ENCODE measurements at places on chromosomes 2 and 18.

- no peak for DNase-seq
Measured at GRCh38 chr18:31607384-31607783, 15.7 kb downstream of the TTR start.

DNA sequence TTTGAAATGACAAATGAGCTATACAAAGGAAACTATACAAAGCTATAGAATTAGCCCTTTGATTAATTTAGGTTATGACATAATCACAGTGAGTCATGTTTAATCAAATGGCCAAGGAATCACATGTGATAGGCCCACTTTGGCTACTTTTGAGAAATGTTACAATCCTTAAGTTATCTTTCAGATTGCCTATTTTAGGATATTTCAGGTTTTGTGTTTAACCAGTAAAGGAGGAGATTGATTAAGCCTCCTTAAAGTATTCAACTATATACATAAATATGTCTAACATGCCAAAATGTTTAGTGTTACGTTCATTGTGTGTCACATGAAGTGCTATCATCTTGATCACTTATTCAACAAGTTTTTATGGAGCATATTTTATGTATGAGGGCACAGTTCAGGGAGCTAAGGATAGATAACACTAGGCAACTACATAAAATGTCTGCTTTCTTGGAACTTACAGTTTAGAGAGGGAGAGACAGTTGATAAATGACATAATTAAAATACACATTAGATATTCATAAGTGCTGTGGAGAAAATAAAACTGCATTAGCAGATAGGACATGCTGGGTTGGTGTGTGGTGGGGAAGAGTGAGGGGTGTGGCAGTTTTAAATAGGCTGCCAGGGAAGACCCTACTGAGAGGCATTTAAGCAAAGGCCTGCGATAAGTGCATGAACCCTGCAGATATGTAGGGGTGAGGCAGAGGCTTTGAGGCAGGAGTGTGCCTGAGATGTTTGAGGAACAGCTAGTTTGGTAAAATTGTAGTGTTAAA, 77.2 kb downstream of the LTBP1 start:
- no peak for DNase-seq

- DNase-seq = no peak
Measured at GRCh38 chr2:152405206-152406118, 70.5 kb downstream of the FMNL2 start.

GRCh38 chr2:101349893-101350662, 37.2 kb downstream of the CREG2 start:
- no peak for DNase-seq

DNA sequence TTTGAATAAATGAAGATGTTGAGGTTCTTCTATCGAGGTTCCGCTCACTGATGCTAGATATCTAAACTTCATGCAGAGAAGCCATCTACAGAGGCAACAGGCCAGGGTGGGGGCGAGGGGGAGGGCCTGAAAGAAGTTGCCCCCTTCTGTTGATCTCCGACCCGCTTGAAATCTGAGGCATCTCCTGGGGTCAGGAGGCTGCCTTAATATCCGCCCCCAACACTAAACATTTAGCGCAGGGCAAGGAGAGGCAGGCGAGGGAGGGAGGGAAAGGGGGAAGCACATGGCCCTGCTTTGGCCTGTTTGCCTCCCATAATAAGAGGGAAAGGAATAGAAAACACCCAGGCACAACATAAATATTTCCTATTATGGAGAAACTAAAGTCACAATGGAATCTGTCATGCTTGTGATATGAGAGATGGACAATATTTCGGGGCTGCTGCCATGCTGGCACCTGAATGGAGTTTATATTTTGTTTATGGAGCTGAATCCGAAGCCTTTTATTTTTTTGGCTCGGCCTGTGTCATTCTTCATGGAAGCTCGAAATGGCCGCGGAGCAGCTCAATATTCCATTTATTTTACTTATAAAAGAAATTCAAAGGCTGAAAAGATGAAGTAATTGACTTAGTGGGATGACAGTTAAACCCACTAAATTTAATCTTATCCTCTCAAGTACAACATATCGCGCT, 221.1 kb downstream of the INSIG2 start:
- DNase-seq = no peak

DNA sequence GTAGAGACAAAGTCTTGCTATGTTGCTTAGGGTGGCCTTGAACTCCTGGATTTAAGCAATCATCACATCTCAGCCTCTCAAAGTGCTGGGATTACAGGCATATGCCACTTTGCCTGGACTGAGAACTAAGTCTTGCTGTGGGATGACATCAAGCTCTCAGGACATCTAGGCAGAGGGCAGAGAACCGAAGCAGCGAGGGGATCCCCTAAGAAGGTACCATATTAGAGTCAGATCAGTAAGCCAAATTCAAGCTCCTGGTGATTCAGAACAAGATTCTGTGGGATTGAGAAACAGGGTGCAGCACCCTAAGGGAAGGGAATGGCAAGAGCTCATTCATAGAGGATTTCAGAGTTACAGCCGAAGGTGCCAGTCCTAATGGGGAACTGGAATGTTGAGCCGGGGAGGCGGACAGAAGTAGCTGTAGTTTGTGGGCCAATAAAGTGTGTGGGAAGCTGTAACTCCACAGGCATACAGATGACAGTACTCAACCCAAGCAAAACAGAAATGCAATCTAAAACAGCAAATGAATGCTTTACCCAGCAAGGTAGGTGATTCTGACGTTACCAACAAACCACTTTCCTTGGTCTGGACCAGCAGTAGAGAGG, 30.9 kb downstream of the EPHA4 start:
- DNase-seq = no peak

- no peak for DNase-seq
Measured at GRCh38 chr2:78992451-78992806, 33.1 kb upstream of the REG3G start.

DNA sequence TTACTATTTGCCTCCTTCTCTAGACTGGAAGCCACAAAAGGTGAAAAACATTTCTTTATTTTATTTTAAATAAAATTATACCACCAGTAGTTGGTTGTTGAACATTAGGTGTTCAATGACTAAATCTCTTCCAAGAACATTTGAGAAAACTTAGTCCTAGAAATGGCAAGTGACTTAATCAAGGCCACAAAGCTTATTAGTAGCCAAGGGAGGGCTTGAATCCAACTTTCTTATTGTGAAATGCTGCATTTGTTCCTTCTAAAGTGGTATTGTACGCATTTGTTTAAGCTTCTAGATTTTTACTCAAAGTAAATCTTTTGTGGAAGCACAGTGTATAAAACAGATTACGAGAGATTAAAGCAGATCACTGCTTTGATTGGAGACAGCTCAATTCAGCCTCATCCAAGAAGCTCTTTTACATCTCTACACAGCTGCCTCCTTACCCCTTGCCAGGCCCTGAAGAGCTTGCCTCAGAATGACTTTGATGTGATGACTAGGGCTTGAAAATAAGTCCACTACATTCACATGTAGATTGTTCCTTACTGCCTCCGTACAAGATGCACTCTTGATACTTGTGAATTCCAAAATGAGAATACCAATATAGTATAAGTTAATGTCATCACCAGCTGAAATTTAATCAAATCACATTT, 244.8 kb downstream of the XIRP2 start:
- no peak for DNase-seq

GRCh38 chr2:39550701-39551285, 113.7 kb upstream of the MAP4K3 start:
- DNase-seq = no peak

DNA sequence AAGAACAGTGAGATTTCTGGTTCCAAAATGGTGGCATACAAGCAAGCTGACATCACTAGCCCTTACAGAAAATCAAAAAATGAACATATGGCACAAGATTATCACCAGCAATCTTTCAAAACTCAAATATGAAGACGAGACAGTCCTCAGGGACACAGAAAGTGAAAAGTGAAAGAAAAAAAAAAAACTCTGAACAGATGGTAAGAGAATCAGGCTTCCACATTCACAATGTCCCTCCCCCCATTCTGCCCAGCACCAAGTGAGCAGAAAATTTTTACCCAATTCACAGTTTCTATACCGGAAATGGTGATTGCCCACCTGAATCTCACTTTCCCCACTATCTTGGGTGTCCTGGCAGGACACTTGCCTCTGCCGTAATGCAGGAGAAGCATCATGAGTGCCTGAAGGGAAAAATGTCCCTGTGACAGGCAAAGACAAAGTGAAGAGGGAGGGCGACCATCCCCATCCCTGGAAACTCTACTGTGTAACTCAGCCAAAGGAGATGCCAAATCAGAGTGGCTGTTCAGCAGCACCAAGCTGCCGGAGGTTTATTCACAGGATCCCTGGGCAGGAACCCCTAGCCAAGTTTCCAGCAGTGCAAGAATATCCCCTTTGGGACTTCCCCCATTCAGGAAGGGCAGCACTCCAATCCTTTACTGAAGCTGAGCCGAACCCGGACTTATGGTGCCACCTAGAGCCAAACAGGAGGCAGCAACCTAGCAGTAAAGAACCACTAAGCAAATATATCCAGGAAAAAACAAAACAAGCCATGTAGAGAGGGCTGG, 312.2 kb downstream of the LRATD1 start:
- no peak for DNase-seq

- DNase-seq = peak; percentile 80
Measured at GRCh38 chr2:72893594-72894319, 6.5 kb downstream of the SPR start.

DNA sequence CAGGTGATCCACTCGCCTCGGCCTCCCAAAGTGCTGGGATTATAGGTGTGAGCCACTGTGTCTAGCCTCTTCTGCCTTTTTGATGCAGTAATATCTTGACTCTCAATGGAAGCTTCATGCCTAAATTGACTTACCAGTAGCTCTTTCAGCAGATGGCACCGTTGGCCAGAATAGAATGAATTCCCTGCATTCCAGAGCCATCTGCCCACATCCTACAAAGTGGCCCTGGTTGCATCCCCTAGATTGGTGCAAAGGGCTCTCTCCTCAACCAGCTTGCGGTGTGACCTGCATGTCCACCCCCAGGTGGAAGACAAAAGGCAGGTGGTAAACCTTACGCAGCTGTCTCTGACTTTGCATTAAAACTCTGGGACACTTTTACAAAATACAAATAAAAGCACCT, 4.4 kb upstream of the PARD6G start:
- DNase-seq = no peak

- peak; percentile 45 for DNase-seq
Measured at GRCh38 chr2:219119422-219120043, 41.1 kb downstream of the NHEJ1 start.

GRCh38 chr2:115460008-115460407, 1017.6 kb downstream of the DPP10 start:
- no peak for DNase-seq

GRCh38 chr2:176122683-176123410, at the start of gene HOXD9:
Gene HOXD9 (plus strand): TSS chr2:176122719. CDS start chr2:176122769, 50 bp downstream.
- DNase-seq = no peak

DNA sequence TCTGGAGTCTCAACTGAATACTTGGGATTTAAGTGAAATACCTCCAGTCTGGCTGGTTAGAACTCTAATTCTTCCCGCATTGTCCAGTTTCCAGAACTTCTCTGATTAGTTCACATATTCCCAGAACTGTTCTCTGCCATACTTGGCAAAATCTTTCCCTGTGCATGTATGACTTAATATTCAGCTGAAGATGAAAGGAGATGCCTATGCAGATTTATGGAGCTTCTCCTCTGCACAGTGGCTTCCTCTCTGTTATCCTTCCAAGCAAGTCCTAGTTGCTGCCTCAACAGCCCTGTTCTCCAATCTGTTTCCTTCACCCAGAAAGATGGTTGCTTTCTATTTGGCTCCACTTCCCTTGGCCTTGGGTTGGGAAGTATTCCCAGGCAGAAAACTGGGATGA, 155.4 kb upstream of the GATA6 start:
- no peak for DNase-seq

GRCh38 chr18:31973929-31974546, 31.1 kb upstream of the TRAPPC8 start:
- no peak for DNase-seq

DNA sequence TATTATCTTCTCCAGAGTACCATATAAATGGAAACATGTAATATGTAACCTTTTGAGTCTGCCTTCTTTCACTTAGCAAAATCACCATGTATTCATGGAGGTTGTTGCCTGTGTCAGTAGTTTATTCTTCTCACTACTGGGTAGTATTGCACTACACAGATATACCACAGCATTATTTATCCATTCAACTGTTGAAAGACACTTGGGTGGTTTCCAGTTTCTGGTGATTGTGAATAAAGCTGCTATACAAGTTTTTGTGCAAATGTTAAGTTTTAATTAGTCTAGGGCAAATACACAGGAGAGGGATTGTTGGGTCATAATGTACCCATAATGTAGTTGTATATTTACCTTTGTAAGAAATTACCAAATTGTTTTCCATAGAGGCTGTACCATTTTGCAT, 29.6 kb upstream of the RPRD1A start:
- no peak for DNase-seq

- no peak for DNase-seq
Measured at GRCh38 chr2:66456183-66457041, 21.5 kb downstream of the MEIS1 start.

GRCh38 chr2:235494716-235495372, 1.0 kb downstream of the AGAP1 start:
- peak; percentile 85 for DNase-seq

DNA sequence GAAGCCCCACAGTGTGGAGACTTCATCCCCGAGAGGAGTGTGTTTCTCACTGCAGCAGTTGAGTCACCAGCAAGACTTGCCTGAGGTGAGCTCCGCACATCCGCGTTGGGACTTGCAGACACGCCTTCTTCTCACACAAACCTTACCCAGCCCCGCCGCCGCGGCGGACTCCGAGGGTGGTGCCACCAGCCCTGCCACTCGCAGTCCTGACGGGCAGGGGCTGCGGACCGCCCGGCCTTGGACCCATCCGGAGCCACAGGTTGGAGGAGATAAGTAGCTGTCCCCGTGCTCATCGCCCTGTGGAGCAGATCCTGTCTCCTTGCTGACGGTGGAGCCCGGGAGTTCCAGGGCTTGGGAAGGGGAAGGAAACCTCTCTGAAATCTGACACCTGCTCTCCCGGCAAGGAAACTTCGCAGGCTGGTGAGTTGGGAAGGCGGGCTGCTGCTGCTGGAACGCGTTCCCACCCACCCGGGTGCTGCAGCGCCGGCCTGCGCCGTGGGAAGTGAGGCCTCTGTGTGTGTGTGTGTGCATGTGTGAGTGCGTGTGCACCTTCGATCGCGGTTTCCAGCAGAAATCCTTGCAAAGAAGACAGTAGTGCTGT, at the start of gene RAB27B:
Gene RAB27B, plus strand, starts transcription at position 197 of the 601 bp plus-strand sequence. CDS start 49,109 bp downstream, outside the sequence.
- DNase-seq = peak; percentile 85

GRCh38 chr2:199903111-199903510, 8.0 kb upstream of the C2orf69 start:
- DNase-seq = no peak

DNA sequence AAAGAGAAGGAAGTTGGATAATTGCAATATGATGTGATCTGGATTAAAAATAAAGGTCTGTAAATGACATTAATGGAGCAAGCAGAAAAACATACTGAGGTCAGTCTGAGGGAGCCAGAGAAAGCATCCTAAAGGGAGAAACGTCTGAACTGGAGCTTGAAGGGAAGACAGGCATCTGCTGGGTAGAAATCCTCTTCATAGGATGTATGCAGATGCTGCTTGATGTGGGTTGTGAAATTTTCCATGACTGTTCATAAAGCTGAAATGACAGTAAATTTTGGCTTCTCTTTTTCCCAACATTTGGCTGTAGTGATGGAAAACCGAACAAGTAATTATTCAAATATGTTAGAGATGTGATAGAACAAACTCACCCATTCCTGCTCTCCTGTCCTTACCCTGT, 287.6 kb downstream of the CAMKMT start:
- no peak for DNase-seq

- DNase-seq = peak; percentile 9
Measured at GRCh38 chr2:46888421-46888952, 27.1 kb downstream of the MCFD2 start.

GRCh38 chr2:71466301-71467179, 13.2 kb downstream of the DYSF start:
- DNase-seq = peak; percentile 83

GRCh38 chr2:241542278-241542605, 16.3 kb upstream of the BOK start:
- no peak for DNase-seq

All from retina (tissue), 1 donor.